Cortex of kidney (tissue), 1 donor: ENCODE measurements at places on chromosomes 2 and 18.

GRCh38 chr2:229852565-229852964, 69.2 kb downstream of the TRIP12 start:
- DNase-seq, result no peak

GRCh38 chr18:9792565-9793245, 84.6 kb downstream of the RAB31 start:
- DNase-seq, result no peak

- DNase-seq, result no peak
Measured at GRCh38 chr2:7612969-7613368, 695.8 kb downstream of the RNF144A start.

- DNase-seq, result no peak
Measured at GRCh38 chr2:86368161-86368824, 30.9 kb upstream of the REEP1 start.

- DNase-seq, result no peak
Measured at GRCh38 chr2:27849558-27850205, 40.5 kb downstream of the RBKS start.

DNA sequence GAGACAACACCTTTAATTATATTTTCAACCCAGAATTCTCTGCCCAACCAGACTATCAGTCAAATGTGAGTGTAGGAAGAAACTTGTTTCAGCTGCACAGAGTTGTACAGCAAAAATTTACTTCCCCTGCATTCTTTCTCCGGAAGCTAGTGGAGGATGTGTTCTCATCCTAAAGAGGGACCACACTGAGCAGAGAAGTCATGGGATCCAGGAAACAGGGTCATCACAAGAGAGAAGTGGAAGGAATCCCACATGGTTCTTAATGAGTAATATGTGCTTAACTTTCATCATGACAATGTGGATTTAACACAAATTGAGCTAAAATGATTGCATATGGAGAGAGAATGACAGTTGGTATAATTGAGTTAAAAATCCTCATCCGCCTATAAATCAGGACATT, 78.2 kb downstream of the INPP4A start:
- DNase-seq, result no peak
